ENCODE measurements at places on chromosomes 3 and 15.

DNA sequence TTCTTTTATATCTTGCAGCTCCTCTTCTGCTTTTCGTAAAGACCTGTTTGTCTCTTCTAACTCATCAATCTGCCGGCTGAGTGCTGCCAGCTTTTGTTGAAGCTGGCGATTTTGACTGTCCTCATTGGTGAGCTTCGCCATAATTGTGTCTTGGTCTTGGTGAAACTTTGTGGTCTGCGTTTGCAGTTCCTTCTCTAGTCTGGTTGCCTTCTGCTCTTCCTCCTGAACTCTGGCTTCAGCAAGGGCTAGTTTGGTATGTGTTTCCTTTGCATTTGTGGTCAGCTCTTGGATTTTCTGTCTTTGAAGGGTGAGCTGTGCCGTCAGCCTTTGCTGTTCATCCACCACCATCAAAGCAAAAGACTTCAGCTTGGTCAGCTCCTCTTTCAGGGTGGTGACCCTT is 32.9 kb downstream of the CMSS1 start:
- no peak for DNase-seq

GRCh38 chr3:33322412-33322811 is 45.2 kb downstream of the FBXL2 start:
- DNase-seq: no peak

GRCh38 chr15:67178569-67179210 is 75.8 kb downstream of the AAGAB start:
- no peak for DNase-seq

- DNase-seq: no peak
Measured at GRCh38 chr15:90037961-90038631, 37.0 kb downstream of the ZNF710 start.

DNA sequence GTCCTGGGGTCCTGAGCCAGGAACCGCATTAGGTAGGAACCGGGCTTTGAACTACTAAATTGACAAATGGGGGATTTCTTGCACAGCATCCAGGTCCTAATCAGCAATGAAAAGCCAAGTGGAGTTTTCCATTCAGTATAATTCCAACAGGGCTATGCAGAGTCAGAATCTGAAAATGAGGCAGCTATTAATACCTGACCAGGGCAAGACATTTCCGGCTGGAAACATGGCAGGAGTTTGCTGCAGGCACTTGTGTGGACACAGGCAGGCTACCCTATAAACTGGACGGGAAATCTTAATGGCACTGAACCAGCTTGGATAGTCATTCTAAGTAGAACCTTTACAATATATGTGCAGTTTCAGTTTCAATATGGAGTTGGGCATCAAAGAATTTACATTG is 553.1 kb downstream of the FGF12 start:
- DNase-seq: no peak

Measured in NCI-H1436 treated with DMSO at 0.1 percent for 48 hours (cell line).